Bone marrow (tissue), 2 donors: ENCODE measurements at places on chromosomes 11 and 22.

DNA sequence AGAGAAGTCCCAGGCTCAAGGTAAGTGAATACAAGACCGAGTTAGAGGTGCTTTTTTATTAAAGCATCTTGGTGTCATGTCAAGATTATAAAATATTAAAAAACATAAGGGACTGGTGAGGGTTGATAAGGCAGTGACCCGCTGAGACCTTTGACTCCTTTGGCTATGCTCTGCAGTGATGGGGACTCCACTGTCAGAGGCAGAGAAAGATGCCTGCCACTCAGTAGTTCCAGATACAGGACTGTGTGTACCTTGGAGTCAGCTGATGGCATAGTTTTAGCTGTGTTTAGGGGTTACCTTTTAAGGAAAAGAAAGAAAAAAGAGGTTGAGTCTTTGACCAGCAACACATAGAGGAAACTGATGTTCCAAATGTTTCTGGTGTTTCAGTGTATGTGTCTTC lies 40.8 kb downstream of the SHISA8 start:
- no peak for DNase-seq

GRCh38 chr11:130776061-130776419 lies 140.2 kb downstream of the SNX19 start:
- DNase-seq = no peak

DNA sequence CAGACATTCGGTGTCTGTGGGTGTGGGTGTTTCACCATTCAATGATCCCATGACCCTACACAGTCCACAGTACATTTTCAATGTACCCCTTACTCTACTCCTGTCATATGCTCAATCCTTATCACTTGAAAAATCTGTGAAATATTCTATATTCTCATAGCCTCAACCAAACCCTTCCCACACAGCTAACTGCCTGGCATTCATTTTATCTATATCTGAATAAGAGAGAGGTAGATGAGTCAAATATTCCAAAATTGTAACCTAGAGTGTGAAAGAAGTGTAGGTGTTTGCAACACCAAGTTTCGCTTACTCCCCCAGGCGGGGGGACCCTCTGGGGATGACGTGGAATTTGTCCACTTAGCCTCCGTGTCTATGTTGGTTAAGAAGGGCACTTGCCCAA lies 354.8 kb downstream of the ETS1 start:
- DNase-seq = no peak

DNA sequence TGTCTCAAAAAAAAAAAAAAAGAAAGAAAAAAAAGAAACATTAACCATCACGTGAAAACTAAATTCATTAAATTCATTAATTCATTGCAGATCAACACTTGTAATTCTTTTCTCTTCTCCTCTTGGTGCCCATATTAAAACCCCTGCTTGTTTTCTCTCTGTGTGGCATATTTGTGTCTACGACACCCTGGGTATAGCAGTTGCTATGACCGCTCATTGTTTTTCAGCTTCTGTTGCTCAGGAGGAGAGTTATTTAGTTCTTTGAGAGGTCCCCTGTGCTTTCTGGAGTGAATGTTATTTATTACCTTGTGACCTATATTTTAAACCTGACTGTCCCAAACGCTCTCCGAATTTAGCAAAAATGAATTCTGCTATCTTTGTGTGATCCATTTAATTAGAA lies 62.3 kb upstream of the CLMP start:
- DNase-seq = no peak

- DNase-seq = no peak
Measured at GRCh38 chr11:26219183-26220117, 112.5 kb upstream of the ANO3 start.

DNA sequence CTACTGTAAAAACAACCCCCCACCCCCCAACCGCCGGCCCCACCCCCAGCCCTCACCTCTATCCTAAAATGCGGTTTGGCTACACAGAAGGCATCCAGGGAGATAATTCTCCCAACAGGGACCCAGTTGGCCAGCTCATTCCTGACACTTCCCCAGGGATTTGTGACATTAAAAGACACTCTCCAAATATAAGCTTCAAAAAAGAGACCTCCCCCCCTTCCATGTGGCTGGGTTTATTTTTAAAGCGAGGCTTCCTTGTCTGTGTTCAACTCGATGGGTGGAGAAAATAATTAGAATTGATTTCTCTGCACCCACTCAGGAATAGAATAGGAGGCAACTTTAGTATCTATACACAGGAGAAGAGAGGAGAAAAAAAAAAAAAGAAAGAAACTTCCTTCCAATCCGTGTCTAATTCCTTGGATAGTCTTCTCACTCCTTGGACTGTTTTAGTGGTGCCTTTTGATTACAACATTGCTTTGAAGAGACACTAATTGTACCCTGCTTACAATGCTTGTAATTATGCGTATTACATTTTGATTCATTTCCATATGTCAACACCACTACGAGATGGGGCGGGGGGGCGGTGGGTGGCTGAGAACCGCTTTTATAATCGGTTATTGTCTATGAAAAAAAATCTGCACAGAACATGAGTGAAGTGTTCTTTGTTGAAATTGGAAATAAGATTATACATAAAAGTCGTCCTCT lies 500.4 kb downstream of the MIAT start:
- no peak for DNase-seq

GRCh38 chr11:74602637-74603556 lies 10.5 kb downstream of the POLD3 start:
- DNase-seq = no peak

- DNase-seq = no peak
Measured at GRCh38 chr11:93840981-93841380, 9.4 kb downstream of the VSTM5 start.

GRCh38 chr11:70737816-70738630 lies 339.7 kb downstream of the CTTN start:
- no peak for DNase-seq

- DNase-seq = no peak
Measured at GRCh38 chr11:128725630-128726319, 31.9 kb downstream of the FLI1 start.

DNA sequence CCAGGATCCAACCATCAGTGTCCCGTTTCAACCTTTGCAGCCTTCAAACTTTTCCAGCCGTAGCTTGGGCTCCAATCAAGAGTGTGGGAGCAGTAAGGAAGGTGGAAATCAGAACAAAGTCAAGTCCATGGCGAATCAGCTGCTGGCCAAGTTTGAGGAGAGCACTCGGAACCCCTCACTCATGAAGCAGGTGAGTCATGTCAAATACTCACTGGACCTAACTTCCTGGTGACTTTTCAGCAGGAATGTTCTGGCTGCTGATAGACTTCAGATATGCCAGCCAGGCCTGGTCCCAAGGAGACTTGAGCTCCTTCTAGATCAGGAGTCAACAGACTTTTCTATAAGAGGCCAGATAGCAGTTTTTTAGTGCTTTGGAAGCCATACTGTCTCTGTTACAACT lies 129.0 kb downstream of the MICAL2 start:
- DNase-seq = no peak

DNA sequence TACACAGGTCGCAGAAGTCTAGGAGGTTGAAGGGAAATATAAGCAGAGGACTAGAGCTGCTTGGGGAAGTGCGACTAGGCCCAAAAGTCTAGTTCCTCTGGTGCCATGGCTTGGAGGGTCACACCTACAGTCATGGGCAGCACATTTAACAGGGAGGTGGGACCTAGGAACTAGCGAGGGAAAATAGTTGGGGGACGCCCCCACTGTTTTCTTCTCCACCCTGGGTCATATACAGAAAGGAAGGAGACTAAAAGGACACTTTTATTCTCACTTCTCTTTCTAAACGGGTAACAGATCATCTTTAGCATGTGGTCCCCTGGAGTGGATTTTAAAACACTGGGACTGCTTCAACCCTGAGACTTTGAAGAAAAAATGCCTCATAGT lies 16.6 kb downstream of the APIP start:
- DNase-seq = no peak

- DNase-seq = no peak
Measured at GRCh38 chr11:20277014-20277413, 86.5 kb upstream of the HTATIP2 start.

GRCh38 chr11:134994431-134994830 lies 582.4 kb upstream of the B3GAT1 start:
- no peak for DNase-seq

- DNase-seq = no peak
Measured at GRCh38 chr11:11481371-11481770, 128.3 kb upstream of the CSNK2A3 start.

- DNase-seq = no peak
Measured at GRCh38 chr11:124198897-124199296, 15.8 kb downstream of the OR10D3 start.

- DNase-seq = no peak
Measured at GRCh38 chr22:43088627-43088983, 586 bp downstream of the TTLL1 start.

- DNase-seq = no peak
Measured at GRCh38 chr11:75577207-75577606, 15.2 kb downstream of the SERPINH1 start.

DNA sequence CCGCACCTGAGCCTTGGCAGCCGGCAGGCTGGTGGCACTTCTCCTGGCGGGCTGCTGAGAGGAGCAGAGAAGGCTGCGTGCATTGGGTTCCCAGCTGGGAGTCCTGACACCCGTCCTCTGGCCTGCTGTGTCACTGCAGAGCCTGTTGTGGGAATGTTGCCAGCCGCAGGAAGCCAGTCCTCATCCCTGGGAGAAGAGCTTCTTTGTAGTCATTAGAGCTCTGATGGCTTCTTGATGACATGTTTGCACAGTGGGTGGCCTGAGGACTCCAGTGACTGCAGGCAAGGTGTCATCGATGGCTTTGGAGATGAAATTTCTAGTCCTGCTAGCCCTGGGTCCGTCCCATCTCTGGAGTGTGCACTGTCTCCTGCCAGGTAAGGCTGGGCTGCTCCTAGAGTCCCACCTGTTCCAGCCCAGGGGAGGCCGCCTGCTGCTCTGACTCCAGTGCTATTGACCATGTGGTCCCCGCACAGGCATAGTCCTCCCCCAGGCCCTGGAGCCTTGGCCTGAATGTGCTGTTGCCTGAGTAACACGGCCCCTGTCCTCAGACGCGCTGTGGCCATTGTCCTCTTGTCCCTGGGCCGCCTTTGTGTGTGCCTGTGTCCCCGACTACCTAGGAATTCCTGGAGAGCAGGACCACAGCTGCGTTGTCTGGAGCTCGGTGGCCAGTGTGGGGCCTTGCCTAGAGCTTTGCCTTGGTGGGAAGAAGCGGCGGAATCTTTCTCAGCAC lies 129.2 kb downstream of the CACNA1I start:
- DNase-seq = no peak

GRCh38 chr22:46047841-46048595 lies 71.1 kb upstream of the WNT7B start:
- no peak for DNase-seq

GRCh38 chr22:43744700-43745410 lies 67.2 kb downstream of the EFCAB6 start:
- no peak for DNase-seq

DNA sequence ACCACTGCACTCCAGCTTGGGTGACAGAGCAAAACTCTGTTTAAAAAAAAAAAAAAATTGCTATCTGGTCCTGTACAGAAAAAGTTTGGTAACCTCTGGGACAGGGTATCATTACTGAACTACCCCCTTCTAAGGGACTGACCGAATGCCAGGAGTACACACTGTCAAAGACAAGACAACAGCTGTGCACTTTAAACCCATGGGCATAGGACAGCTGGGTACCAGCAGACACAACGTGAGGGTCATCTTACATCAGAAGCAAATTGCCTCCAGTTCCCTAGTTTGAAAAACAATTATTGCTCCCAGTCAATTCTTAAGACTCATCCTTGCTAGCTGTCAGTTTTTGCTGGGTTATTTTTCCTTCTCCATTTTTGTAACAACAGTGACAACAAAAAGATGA lies 17.8 kb downstream of the CD59 start:
- DNase-seq = no peak

DNA sequence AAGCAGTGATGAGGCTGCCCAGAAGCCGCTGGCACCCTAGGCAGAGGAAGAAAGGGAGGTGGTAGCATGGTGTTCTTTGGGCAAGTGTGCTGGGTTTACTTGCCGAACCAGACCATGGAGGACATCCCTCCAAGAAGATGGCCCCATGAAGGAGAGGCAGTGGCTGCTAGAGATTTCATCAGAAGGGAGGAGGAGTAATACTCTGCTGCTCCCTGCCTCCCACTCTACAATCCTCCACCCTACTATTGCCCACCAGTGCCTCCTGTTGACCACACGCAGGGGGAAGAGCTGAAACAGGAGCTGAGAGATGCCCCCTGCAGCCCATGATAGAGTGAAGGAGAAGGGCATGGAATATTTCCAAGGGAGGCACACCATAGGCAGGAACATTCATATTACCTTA lies 51.0 kb upstream of the PRSS23 start:
- no peak for DNase-seq

DNA sequence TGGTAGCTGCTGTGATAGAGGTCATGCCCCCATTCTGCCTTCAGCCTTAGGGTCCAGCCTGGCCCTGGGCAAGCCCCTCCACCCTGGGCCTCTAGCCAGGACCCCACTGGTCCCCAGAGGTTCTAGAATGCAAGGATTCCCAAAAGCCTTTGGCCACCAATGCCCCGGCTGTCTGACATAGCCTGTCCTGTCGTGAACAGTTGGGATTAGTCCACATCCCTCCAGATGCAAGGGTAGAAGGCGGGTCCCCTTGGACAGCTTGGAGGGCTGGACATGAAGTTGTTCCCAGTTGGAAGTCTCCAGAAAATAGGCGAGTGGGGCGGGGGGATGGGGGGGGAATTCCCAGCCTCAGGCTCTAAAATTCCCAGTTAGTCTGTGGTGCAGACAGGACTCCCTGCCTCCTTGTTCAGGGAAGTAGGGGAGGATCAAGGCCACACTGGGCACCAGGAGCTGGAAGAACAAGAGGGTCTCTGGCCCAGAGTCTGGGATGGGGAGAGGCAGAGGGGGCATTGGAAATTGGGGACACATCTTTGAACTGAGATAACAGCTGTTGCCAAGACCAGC lies 5.2 kb upstream of the ADORA2A start:
- no peak for DNase-seq

DNA sequence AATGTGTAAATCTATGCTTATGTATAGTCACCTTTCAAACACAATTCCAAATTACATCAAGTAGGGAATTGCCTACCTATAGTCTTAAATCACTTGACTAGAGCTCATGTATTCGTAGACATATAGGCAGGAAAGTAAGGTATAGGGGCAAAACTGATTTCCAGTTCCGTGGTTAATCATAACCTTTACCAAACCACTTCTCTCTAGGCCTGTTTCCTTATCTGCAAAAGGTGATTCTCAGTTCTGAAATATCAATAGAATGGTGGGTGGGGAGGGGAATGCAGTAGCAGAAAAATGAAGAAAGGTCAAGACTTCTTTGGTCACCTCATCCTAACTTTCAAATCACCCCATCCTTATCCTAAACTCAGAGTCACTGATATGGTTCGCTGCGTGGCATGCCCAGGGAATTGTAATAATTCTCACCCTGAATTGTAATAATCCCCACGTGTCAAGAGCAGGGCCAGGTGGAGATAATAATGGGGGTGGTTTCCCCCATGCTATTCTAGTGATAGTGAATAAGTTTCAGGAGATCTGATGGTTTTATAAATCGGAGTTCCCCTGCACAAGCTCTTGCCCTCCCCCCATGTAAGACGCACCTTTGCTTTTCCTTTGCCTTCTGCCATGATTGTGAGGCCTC lies 1.9 kb upstream of the ANO5 start:
- DNase-seq = no peak
